ENCODE measurements at places on chromosomes 2 and 18. TPM values are rescaled to one million over a fixed set of nuclear protein-coding genes. Genes with fewer than 3 reads are reported as not detected.

- no peak for DNase-seq
Measured at GRCh38 chr2:65525616-65526231, 93.3 kb upstream of the SPRED2 start.

DNA sequence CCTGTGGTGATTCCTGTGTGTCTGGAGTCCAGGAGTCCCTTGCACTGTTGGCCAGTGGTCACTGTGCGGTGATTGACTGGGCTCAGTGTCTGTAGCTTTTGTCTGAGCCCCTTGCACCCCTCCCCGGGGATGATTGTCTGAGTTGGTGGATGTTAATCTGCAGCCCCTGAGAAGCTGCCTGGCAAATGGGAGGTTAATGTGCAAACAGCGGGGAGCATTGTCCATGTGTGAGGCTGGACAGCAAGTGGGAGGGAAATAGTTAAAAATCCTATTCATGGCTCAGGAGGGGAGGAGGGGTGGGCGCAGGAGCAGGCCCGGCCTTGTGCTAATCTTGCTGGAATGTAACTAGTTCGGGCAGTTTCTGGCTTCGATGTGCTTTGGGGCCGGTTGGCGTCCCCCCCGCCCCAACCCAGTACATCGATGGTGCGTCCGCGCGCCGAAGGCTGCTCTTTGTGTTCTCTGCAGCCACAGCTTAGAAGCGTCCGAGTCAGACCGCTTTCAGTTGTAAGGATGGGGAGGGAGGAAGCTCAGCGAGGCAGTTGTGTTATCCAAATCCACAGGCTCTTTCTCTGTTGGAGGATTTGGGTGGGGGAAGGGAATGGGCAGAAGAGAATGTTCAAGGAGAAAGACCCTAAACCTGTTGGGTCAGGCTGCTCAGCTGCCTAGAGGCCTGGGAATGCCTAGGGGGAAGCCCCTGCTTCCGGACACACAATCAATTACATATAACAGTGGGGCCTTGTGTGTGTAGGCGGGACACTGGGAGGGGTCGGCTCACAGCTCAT is 71.8 kb downstream of the TGOLN2 start:
- DNase-seq, result peak; percentile 86

- peak; percentile 48 for DNase-seq
Measured at GRCh38 chr18:58787536-58788149, 77.0 kb upstream of the ZNF532 start.

- DNase-seq, result no peak
Measured at GRCh38 chr2:205760157-205760556, 77.9 kb downstream of the NRP2 start.

- peak; percentile 95 for DNase-seq
Measured at GRCh38 chr2:221097568-221097915, 474.6 kb downstream of the EPHA4 start.

GRCh38 chr2:238851026-238851425 is 3.1 kb downstream of the TWIST2 start:
- no peak for DNase-seq

DNA sequence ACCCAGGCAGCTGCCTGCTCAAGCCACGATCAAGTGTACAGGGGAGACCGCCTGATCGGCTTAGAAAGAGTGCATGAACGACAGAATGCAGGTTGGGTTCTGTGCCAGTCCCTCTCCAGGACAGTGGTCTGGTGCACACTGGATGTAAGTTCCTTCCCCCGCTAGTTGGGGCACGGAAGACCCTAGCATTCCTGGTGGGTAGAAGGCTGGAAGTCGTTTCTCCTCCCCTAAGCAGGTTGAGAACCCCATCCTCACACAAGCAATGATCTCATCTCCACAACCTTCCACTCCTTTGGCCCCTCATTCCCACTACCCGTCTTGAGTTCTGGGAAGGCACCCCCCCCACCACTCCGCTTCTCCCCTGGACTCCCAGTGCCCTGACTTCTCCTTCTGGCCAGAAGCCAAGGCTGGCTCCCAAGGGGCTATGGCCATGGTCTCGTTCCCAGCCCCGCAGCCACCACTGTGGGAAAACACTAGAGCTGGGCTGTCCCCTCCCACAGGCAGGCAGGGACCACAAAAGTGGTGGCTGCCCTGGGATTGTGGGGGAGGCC is 1.4 kb upstream of the ANKRD39 start:
- DNase-seq, result no peak

DNA sequence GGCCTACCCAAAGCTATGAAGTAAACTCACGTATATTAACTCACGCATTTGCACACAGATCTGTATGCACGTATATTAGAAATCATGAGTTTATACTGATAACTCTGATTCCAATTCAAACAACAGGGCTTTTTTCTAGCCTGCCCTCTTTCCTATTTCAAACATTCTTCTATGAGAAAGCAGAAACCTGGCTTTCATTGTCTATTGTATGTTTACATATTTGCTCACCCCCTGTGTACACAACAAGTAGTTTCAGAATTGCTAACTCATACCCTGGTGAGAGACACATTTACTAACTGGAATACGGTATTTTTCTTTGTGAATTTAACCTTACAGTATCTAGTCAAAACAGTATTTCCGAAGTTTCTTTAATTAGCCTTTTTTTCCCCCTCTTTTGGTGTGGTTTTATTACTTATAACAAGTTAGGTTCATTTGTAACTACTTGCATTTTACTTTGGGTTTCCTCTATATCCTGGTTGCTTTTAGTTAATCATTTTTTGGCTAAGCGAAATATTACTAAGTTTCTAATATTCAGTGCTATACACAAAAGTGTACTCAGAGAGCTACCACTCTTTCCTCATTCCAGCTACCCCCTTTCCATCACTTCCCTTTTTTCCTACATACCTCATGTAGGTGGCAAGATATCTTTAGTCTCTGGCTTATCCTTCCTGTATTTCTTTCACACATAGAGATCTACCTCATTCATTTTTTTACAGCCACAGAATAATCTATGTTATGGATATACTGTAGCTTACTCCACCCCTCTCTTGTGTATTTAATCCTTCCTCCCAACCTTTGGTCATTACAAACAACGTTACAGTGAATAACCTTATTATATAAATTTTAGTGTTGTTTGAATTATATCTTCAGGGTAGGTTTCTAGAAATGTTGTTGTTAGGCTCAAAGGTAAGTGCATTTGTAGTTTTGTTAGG is 112.7 kb upstream of the BCL2L11 start:
- no peak for DNase-seq

DNA sequence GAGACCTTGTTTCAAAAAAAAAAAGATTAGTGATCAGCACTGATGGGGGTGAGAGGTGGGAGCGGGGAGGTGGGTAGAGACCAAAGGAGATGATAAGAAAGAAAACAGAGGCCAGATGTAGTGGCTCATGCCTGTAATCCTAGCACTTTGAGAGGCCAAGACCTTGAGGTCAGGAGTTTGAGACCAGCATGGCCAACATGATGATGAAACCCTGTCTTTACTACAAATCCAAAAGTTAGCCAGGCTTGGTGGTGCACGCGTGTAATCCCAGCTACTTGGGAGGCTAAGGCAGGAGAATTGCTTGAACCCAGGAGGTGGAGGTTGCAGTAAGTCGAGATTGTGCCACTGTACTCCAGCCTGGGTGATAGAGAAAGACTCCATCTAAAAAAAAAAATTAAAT is 9.5 kb upstream of the SLC35F6 start:
- no peak for DNase-seq

- DNase-seq, result no peak
Measured at GRCh38 chr2:240618776-240619175, 6.5 kb upstream of the GPR35 start.

GRCh38 chr18:35203067-35203466 is 37.8 kb upstream of the ZNF397 start:
- DNase-seq, result no peak

- DNase-seq, result peak; percentile 57
Measured at GRCh38 chr18:9417073-9417851, 58.1 kb upstream of the RALBP1 start.

GRCh38 chr18:75612456-75612855 is 185.0 kb upstream of the SMIM21 start:
- no peak for DNase-seq

DNA sequence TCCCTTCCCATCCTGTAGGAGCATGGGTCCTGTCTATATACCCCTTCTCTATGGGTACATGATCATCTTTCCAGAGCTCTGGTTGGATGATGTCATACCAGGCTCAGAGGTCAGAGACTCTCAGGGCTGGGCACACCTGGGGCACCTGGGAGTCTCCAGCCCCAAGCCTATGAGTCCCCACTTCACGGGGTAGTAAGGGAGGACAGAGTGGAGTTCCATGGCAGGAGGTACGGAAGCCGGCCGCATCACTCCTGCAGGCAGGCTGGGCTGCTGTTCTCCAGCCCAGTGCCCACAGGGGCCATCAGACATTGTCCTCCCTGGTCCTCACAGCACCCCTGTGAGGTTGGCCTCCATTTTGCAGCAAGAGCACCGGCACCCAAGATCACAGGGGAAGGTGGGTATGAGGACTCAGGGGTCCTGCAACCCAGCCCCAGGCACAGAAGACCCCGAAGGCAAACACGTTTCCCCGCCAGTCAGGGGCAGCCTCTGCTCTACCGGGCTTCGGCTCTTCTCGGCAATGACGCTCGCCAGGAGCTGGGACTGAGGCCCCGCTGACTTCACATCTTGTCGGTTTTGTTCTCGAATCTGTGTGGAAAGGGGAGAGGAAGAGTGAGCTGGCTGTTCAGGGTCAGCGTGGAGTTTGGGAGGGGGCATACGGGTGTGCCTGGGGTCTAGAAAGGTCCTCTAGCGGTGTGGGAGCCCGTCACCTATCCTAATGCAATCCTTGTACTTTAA is 91.5 kb downstream of the ADD2 start:
- DNase-seq, result no peak

DNA sequence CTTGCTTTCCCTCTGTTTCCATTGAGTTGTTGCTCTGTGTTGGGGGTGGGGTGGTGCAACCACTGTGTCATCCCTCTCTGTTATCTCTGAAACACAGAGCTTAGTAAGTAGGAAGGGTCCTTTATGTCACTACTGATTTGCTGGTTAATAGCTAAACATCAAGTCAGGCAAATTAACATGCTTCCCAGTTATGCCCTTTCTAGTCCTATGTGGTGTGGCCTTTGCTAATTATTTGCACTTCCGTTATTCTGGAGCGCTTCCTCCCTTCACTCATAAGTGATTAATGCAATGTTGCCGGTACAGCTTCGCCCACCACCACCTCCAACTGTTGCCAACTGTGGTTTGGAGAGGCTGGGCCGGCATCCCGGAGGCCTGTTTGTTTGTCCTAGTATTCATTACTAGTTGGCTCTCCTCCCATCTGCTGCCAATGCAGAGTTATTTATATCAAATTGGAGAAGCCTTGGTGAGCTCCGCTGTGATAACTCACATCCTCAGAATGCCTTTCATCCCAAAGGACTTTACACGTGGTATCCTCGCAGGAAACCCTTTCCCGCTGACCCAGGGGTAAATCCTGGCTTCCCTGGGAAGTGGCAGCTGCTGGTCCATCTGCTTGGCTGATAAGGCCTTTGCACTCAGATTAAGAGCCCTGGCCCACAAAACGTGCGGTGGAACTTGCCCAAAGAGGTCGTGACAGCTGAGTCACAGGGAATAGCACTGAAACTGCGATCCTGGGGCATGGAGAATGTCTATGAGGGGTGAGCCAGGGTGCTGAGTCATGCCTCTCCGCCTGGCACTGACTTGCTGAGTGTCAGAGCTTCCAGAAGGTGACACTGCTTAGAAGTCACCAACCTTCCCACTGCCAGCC is 72.0 kb upstream of the ZCCHC2 start:
- DNase-seq, result peak; percentile 78

DNA sequence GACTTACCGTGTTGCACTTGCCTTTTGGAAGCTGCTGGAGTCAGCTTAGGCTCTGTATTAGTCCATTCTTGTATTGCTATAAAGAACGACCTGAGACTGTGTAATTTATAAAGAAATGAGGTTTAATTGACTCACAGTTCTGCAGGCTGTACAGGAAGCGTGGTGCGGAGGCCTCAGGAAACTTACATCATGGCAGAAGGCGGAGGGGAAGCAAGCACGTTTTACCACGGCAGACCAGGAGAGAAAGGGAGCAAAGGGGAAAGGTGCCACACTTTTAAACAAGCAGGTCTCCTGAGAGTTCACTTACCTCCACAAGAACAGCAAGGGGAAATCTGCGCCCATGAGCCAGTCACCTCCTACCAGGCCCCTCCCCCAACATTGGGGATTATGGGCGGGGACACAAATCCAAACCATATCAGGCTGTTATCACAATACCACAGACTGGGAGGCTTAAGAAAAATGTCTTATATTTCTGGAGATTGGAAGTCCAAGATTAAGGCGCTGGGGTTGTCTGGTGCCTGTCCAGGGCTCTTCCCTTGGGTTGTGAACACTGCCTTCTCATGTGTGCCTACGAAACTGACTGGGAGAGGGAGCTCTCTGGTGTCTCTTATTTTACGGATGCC is 3.6 kb upstream of the D2HGDH start:
- DNase-seq, result no peak

DNA sequence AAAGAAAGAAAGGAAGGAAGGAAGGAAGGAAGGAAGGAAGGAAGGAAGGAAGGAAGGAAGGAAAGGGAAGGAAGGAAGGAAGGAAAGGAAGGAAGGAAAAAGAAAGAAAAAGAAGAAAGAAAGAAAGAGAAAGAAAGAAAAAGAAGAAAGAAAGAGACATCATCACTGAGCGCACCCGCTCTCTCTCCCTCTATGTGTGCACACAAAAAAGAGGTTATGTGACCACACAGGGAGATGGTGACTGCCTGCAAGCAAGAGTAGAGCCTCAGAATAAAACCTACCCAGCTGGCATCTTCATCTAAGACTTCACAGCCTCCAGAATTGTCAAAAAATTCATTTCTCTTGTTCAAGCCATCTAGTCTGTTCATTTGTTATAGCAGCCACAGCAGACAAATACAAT is 1307.4 kb upstream of the ACVR2A start:
- DNase-seq, result no peak

DNA sequence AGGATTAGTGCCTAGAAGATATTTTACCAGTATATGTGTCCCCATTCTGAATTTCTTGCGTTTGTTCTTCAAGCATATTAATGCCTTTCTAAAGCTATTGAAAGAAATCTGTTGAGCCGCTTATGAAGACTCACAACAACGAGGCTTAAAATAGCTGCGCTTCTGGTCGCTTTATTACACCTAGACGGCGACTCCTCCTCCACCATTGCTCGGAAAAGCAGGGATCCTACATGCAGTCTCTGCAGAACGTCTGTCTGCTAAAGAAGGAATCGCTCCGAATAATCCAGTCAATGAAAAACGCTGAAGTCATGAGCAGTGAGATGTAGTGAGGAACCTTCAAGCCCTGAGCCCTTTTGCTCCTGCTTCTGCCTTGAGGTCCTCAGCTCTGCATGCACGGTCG is 94.8 kb upstream of the ZNF516 start:
- DNase-seq, result no peak

GRCh38 chr2:160141419-160141818 is 58.7 kb downstream of the ITGB6 start:
- no peak for DNase-seq

- peak; percentile 74 for DNase-seq
Measured at GRCh38 chr2:159249990-159250715, 36.4 kb downstream of the WDSUB1 start.

- DNase-seq, result no peak
Measured at GRCh38 chr2:128545085-128545484, 226.4 kb upstream of the HS6ST1 start.

The ADAM23 gene
- 3.1 TPM for total RNA-seq

The GREB1L gene
- 0.26 TPM for total RNA-seq

The CACNB4 gene
- total RNA-seq, result 2.1 TPM

The SCN7A gene
- total RNA-seq, result 23.6 TPM

The HOXD11 gene
- total RNA-seq, result not detected

The TCF23 gene
- not detected for total RNA-seq

The MYL12B gene
- total RNA-seq, result 473 TPM

The SNORC gene
- total RNA-seq, result 0.83 TPM

The STRADB gene
- 57.8 TPM for total RNA-seq

The DSG3 gene
- total RNA-seq, result not detected

The DSG2 gene
- total RNA-seq, result 0.33 TPM

The C1D gene
- 28.8 TPM for total RNA-seq
